ENCODE measurements at places on chromosomes 2 and 18. TPM values are rescaled to one million over a fixed set of nuclear protein-coding genes. Genes with fewer than 3 reads are reported as not detected.

Gene TMEM169
- 0.42 TPM for total RNA-seq

Gene IKZF2
- total RNA-seq = 0.13 TPM

Gene QPCT
- 21.2 TPM for total RNA-seq

Gene SIX2
- 0.43 TPM for total RNA-seq

Gene ASB18
- total RNA-seq = 0.03 TPM

Gene SPATA3
- not detected for total RNA-seq

Gene NXPH2
- not detected for total RNA-seq

Gene TLX2
- 0.36 TPM for total RNA-seq

Gene RAD51AP2
- not detected for total RNA-seq
